ENCODE measurements at places on chromosomes 4 and X. TPM values are rescaled to one million over a fixed set of nuclear protein-coding genes. Genes with fewer than 3 reads are reported as not detected.

Gene NOCT
- total RNA-seq, result 18.3 TPM

GRCh38 chr4:150164956-150165629 is 86.8 kb downstream of the DCLK2 start:
- no peak for DNase-seq

DNA sequence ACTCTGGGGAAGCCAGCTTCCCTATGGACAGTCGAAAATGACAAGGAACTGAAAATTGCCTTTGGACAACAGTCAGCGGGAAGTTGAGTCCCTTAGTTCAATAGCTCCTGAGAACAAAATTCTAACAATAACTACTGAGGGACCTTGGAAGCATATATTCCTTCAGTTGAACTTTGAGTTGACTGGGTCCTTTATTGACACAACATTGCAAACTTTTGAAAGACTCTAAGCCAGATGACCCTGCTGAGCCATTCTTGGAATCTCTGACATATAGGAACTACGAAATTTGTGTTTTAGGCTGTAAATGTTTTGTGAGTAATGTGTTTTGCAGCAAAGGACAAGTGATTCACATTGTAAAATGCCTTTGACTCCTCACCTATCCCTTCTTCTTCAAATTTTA is 548.8 kb upstream of the LCORL start:
- no peak for DNase-seq

- no peak for DNase-seq
These were observed 59.9 kb upstream of the PDGFRA start for GRCh38 chr4:54169176-54169575.

GRCh38 chrX:47817421-47817820 is 19.3 kb upstream of the ZNF81 start:
- DNase-seq, result peak; percentile 11

- DNase-seq, result peak; percentile 64
These were observed 3.1 kb upstream of the NR3C2 start for GRCh38 chr4:148445071-148445859.

GRCh38 chrX:3029129-3029528 is 12.1 kb upstream of the ARSF start:
- DNase-seq, result no peak

GRCh38 chr4:142091085-142091513 is 454.7 kb downstream of the IL15 start:
- peak; percentile 96 for DNase-seq

GRCh38 chr4:173647902-173648301 is 117.9 kb upstream of the HAND2 start:
- no peak for DNase-seq

Gene GAGE12J
- not detected for total RNA-seq

GRCh38 chrX:69961365-69962072 is 88.2 kb downstream of the AWAT2 start:
- DNase-seq, result peak; percentile 0
